NB4 (cell line): ENCODE measurements at places on chromosomes 11 and 22.

- no peak for DNase-seq
These were observed 426.4 kb downstream of the AASDHPPT start for GRCh38 chr11:106503901-106504300.

DNA sequence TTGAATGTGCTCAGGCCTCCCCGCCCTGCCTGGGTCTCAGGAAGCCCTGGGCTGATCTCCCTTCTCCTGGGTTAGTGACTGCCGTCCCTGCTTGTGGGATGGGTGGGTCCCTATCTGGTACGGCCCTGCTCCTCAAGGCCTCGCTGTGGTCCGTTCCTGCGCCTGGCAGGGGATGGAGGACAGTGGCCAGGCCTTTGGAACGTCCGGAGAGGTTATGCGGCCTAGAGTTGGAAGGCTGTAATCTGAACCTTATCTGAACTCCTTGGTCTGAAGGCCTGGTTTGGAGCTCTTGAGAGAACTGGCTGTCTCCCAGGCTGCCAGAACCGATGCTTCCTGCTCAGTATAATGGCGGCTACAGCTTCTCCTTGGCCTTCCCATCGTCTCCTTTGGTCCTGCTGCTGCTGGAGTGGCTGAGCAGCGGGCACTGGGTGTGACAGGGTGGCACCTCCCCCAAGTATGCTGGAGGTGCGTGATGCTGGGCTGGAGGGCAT, 72.8 kb downstream of the FLI1 start:
- no peak for DNase-seq

DNA sequence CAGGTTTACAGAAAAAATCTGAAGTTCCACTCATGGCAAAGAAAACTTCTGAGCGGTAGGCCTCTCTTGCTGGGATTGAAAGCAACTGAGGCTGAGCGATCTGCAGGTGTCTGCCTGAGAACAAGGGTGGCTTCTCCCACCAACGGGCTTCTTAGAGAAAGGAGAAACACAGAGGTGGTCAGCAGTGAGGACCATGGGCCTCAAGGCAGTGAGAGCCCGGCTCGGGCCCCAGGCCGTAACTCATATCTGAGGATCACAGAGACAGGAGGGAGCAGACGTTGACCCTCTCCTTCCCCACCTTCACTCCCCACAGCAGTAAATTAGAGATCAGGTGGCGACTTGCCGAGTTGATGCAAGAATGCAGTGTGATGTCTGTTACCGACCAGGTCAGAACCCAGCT, 50.9 kb upstream of the RTL6 start:
- no peak for DNase-seq

DNA sequence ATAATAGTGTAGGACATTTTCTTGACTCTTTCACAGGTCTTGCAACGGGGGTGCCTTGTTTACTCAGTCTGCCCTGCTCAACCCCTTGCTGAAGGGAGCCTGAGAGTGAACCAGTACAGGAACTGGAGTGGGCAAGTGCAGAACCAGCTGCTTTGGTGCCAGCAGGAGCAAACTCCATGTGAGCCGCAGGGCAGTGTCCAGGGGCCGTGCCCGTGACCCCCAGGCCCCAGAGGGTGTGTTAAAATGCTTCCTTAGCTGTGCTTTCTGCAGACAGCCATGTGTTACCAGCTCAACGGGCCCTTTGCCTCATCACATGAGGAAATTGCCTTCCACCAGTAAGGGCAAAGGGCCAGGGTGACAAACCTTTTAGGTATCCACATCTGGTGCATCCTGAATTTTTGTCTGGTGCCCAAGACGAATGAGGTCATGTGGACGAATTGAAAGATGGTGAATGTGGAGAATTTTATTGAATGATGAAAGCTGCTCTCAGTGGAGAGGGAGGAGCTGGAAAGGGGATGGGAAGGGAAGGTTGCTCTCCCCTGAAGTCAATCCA, 53.6 kb upstream of the OR5D13 start:
- DNase-seq: no peak

GRCh38 chr11:2516276-2517015, 71.6 kb downstream of the KCNQ1 start:
- DNase-seq: peak; percentile 0

GRCh38 chr11:108239076-108239475, 16.2 kb downstream of the ATM start:
- DNase-seq: no peak

GRCh38 chr22:40819599-40820140, 524 bp upstream of the SLC25A17 start:
- peak; percentile 53 for DNase-seq

- DNase-seq: no peak
These were observed 68.6 kb downstream of the MICAL2 start for GRCh38 chr11:12179019-12179418.

DNA sequence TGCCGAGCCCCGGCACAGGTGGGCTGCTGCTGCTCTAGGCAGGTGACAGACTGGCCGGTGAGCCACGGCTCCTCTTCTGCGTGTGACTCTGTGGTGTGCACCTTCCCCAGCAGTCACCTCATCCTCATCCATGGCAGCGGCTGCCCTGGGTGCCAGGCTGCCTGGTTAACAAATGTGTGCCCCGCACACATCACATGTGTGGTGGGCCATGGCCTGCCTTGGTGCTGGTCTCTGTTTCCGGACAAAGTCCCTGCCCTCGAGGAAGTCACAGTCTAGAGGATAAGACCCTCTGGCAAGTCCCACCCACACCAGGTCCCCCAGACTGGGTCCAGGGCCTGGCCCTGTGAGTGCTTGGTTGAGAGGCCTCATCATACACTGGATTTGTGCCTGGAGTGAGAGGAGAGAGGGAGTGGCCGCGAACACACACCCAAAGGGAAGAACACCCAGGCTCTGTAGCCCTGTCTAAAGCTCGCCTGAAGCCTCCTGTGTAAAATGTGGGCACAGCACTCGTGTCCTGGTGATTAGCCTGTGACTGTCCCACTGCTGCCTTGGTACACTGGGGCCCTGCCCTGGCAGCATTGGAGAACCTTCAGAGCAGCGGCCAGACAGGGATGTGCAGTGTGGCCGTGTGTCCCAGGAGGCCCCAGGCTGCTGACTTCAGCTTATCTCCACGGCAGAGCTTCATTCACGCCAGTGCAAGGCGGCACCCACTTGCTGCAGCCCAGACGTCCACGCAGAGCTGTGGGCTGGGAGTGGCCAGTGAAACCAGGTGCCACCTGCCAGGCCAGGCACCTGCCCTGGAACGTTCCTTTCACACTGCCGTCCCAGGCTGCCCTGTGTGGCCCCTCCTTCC, 269.9 kb downstream of the TBC1D22A start:
- no peak for DNase-seq
